ENCODE measurements at places on chromosomes 2 and 18.

DNA sequence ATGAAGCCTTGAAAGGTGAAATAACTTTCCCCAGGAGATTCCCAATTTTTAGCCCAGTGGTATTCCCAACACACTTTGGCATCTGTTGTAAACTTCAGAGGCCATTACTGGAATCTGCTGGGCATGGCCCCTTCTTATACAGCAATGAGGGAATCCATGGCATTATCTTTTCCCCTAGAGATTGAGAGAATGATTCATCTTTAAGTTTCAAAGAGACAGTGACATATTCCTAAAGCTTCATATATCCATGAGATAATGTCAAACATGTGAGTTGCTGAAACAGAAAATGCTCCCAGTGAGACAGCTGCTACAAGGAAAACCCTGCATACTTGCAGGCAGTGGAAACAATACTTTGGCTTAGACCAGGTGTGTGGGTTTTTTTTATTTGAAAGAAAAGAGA is 51.1 kb upstream of the DLX2 start:
- no peak for DNase-seq

DNA sequence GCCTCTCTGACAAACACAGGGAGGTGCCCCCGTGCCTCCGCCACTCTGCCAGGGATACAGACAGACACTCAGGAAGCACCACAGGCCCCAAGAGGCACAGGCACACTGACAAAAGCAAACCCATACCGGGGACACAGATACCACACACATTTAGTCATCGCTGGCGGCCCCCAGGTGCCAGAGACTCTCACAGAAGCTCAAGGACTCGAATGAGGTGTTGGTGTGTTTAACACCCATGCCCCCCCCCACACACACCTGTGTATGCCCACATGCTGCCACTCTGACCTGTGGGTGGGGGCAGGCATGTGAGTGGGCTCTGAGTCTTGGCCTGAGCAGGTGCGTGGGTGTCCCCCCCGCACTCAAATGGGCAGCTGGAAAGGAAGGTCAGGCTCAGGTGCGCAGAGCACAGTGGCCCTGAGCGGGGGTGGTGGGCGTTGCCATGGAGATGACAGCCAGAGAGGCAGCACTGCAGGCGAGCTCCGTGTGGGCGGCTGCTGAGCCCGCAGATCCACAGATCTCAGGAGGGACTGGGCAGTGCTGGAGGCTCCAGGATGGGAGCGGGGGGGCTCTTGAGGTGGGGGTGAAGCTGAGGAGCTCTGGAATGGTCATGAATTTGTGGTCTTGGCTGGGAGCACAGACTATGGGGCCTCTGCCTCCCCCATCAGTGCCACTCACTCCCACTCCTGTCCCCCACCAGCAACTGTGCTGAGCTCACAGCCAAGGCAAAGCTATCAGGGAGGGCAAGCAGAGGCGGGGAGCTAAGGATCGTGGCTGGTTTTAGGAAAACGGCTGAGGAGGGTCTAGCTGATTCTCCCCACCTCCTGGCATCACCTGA is 73.9 kb upstream of the TAF1B start:
- no peak for DNase-seq

DNA sequence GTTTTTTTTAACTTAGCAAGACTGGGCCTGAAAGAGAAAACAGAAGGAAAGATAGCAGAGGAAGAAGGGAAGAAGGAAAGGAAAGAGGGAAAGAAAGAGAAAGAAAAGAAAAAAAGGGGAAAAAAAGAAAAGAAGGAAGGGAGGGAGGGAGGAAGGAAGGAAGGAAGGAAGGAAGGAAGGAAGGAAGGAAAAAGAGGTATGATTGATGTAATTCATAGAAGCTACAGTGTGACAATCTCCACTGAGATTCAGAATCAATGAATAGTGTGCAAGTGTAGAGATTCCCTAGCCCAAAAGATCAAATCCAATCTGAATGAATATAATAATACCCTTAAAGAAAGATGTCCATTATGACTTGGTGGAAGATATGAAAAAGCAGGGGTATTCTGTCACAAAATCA is 126.9 kb upstream of the DNAJC10 start:
- DNase-seq: no peak

DNA sequence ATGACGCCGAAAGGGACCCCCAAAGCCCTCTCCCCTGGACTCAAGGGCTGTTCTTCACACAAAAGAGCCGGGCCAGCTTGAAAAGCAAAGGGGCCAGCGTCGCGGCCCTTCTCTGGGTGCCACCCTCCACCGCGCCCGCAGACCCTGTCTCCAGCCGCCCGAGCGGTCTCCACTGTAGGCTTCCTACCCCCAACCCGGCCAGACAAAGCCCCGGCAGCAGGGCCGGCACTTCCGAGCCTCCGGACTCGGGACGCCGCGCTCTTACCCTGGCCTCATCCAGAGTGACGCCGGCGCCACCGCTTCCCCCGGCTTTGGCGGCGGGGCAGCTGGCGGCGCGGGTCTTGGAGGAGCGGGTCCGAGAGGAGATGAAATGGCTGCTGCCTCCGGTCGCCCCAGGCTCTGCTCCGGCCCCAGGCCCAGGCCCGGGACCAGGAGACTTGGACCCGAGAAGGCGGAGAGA is 603 bp downstream of the ATAD2B start:
- DNase-seq: no peak

GRCh38 chr2:64750001-64750816 is 96.5 kb upstream of the SERTAD2 start:
- no peak for DNase-seq

- DNase-seq: no peak
Measured at GRCh38 chr2:189522435-189523151, 58.0 kb downstream of the SLC40A1 start.

GRCh38 chr18:63378919-63379638 is 12.1 kb upstream of the KDSR start:
- no peak for DNase-seq

DNA sequence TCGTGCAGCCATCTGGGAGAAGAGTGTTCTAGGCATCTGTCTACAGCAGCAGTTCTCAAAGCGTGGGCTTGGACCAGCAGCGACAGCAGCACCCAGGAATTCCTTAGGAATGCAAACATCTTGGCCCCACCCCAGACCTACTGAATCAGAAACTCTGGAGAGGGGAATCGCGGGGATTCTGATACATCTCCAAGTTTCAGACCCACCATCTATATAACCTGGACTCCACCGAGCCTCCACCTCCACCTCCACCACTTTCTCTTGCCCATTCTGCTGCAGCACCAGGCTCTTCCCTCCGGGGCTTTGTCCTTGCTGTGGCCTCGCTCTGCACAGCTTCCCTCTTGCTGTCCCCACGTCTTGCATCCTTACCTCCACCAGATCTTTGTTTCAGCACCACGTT is 256.4 kb downstream of the BCL2 start:
- DNase-seq: no peak

- DNase-seq: no peak
Measured at GRCh38 chr2:239495791-239496233, 95.0 kb upstream of the HDAC4 start.

DNA sequence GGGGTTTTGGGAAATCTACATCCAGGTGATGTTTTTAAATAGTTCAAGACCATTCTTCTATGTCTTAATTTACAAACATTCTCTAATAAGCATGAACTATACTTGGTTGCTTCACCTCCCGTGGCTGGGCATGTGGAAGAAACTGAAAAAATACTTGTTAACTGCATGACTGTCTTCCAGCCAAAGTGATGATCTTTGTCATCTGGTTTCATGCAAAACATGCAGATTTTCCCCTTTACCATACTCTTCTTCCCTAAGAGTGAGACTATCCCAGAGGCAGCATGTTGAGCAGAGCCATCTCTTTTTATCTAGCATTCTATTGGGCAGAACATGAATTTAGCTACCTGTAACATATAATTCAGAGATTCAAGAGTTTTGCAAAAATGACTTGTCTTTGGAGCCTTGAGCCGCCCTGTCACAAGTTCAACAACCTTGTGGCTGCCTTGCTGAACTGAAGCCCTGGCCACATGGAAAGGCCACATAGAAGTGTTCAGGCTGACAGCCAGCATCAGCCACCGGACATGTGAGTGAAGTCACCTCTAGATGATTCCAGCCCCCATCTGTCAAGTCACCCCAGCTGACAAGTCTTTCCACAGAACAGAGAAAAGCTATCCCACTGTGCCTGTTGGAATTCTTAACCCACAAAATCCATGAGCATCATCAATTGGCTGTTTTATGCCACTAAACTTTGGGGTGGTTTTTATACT is 142.8 kb downstream of the ANKRD44 start:
- DNase-seq: no peak

GRCh38 chr2:230441227-230441897 is 25.4 kb downstream of the SP100 start:
- peak; percentile 22 for DNase-seq

DNA sequence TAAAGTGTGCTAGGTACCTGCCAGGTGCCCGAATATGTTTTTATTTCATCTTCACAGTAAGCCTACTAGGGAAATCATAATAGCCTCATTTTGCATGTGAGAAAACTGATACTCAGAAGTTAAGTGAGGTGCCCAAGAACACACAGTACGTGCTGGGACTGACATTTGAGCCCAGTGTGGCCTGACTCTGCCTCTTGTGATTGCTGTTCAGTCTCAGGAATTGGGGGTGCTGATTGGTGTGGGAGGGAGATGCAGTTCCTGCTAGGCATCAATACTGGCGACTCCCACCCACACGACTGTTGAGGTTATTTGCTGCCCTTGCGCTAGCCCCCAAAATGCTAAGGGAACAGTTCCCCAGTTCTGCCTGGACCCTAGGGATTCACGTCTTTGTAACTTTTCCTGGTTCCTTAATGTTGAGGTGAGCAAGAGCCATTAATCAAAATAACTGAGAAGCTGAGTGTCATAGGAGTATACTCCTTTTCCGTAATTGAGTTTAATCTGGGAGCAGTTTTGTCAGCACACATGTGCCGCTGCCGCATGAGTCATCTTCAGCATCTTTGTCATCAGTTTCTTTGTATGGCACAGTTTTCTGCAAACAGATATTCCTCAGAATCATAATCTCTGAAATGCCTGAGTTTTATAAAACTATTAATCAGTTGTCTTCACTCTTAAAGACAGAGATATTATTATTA is 120.7 kb downstream of the NCK2 start:
- no peak for DNase-seq

DNA sequence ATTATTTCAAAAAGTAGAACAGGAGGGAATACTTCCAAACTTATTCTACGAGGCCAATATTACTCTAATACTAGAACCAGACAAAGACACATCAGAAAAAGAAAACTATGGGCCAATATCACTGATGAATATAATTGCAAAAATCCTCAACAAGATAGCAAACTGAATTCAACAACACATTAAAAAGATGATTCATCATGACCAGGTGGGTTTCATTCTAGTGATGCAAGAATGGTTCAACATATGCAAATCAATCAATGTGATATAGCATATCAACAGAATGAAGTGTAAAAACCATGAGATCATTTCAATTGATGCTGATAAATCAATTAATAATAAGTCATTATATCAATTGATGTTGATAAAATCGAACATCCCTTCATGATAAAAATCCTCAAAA is 22.4 kb upstream of the EML6 start:
- DNase-seq: no peak

All from stimulated activated CD8-positive, alpha-beta memory T cell treated with anti-CD3 and anti-CD28 coated beads, Interleukin-7, amount 100 ng/mL, for 1 hour (primary cell).